NCI-H1930 (cell line): ENCODE measurements at places on chromosomes 6 and 20.

GRCh38 chr6:62623846-62624532 lies 338.0 kb upstream of the KHDRBS2 start:
- DNase-seq = no peak

DNA sequence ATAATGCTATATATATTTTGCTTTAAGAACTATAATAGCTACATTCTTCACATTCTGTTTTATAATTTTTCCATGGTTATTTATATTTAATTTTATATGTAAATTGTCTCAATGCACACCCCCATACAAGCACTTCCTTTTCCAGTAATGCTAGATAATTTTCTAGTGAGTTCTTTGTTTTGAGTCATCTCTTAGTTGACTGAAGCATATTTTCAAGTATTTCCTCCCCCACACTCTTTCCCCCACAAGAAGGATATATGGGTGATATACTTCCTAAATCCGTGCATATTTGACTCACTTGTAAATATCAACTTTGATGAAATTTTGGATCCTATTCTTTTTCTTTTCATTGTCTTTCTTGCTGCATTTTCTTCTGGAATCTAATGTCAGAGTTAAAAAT lies 82.1 kb upstream of the SRSF6 start:
- DNase-seq = no peak

DNA sequence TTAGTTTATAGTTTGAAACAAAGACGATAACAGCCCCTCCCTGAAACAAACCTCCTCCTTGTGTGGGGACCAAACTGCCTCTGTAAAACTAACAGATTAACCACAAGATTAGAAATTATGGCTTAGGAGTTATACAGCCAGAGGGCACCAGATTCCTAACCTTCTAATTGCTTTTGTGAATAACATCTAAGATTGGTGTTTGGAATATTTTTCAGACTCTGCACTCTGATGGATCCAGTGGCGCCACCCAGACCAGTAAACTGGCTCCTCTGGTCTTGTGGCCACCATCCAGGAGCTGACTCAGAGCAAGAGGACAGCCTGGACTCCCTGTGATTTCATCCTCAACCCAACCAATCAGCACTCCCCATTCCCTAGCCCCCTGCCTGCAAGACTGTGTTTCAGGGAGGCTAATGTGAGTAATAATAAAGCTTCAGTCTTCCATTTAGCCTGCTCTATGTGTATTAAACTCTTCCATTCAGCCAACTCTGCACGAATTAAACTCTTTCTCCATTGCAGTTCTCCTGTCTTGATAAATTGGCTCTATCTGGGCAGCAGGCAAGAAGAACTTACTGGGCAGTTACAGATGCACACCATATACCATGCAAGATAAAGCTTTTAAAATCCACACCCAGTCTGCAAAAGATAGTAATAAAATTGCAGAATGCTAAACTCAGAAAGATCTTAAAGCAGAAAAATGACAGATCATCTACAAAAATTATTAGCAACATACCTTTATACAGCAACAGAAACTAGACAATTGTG lies 58.5 kb upstream of the SLC22A16 start:
- no peak for DNase-seq

DNA sequence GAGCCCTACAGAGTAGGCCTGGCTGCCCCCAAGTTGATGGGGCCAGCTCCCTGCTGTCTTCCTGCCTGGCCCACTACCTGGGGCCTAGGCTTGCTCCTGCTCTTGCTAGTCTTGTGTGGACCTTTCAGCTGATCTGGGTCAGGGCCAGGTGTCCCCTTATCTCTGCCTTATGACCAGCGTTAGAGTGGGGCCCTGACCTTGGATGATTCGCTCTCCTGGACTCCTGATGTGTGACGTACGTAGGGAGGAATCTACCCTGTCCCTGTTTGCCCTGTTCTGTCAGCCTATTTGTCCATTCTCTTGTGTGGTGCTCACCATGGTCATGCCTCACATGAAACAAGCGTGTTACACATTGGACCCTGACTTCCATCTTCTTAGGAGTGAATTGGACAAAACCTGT lies 571.8 kb downstream of the QKI start:
- no peak for DNase-seq

GRCh38 chr20:17693444-17694001 lies 6.2 kb upstream of the BANF2 start:
- no peak for DNase-seq

GRCh38 chr6:33613146-33613794 lies 7.9 kb upstream of the ITPR3 start:
- DNase-seq = no peak
